CD4-positive, alpha-beta T cell treated with Interleukin-21 for 1 hour (primary cell): ENCODE measurements at places on chromosomes 1 and 21.

GRCh38 chr21:45539046-45539795 lies 3.0 kb downstream of the SLC19A1 start:
- no peak for DNase-seq

DNA sequence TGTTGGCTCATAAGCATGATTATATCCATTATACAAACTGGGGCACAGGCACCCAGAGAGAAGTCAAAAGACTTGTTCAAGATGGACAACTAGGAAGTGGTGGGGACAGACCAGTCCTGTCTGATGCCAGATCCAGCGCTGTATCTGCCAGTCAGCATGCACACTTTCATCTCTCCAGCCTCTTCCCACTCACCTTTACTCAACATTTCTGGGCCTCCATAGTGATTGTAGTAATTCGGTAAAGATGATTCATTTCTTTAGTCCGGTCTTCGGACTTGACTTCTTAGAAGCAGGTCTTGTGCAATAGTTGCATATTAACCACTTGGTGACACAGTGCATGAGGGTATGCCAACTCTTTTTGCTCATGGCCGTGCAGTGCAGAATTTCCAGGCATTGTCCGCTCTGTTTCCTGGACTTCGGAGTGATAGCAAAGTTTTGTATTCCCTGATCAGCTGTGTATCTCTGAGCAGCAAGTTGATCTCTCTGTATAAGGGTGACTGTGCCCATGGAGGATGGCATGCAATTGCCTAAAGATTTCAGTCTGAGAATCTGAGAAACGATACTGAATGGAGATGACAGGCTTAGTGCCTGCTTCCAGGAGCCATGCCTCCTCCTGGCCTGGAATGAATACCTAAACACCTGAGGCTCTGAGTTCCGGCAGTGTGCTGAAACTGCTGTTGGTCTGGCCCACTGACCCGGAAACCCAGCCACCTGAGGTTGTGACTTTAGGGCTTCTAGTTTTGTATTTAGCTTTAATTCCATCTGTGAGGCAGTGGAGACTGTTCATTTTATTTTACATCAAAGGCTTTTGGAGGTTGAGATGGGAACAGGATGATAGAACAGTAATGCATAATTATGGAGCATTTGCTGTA lies 39.0 kb downstream of the GALNT2 start:
- no peak for DNase-seq

GRCh38 chr1:186880982-186881381 lies 52.2 kb downstream of the PLA2G4A start:
- DNase-seq: no peak

DNA sequence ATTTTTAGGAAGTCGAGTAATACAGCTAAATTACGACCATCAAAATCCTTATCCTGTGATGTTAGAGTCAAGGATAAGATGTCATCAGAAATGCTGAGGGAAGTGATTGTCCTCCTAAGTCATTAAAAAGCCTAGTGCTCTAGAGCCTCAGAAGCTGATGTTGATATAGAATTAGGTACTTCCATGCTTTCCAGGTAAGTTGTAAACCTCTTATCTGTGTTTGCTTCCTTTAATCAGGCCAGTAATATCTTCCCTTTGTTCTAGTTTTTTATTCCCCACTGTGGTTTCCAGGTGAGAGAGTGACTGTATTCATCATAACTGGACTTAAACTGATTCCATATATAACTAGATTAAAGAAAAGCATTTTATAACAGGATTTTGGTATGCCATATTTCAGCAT lies 44.4 kb downstream of the SMG7 start:
- DNase-seq: no peak

DNA sequence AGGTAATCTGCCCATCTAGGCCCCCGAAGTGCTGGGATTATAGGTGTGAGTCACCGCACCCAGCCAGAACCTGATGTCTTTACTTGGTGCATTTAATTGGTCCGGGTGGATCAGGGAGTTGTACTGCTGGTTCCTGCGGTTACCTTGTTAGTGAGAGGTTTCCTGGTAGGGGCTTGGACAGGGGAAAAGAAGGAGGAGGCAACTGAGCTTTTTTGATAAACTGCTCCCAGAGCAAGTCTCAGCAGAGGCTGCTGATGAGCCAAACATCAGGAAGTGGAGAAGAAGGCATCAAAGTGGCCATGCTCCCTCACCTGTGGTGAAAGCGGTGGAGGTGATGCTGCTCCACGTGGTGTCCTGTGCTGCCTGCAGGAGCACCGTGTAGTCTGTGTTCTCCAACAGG lies 161.5 kb upstream of the KIAA0040 start:
- no peak for DNase-seq

DNA sequence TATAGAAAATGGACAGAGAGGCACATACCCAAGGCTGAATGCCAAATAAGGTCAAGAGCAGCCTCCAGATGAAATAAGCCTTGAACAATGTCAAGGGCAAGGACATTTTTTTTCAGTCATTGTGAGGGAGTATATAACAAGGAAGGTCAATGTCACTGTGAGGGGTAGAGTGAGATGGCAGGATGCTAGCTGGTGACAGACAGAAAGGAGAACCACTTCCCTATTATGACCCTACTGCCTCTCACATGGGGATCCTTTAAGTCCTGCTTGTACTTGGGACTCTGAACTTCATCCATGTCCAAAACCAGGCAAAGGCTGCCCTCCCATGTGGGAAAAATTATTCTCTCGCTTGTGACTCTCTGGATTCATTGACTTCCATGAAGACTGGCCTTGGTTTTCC lies 119.5 kb upstream of the COA6 start:
- no peak for DNase-seq

DNA sequence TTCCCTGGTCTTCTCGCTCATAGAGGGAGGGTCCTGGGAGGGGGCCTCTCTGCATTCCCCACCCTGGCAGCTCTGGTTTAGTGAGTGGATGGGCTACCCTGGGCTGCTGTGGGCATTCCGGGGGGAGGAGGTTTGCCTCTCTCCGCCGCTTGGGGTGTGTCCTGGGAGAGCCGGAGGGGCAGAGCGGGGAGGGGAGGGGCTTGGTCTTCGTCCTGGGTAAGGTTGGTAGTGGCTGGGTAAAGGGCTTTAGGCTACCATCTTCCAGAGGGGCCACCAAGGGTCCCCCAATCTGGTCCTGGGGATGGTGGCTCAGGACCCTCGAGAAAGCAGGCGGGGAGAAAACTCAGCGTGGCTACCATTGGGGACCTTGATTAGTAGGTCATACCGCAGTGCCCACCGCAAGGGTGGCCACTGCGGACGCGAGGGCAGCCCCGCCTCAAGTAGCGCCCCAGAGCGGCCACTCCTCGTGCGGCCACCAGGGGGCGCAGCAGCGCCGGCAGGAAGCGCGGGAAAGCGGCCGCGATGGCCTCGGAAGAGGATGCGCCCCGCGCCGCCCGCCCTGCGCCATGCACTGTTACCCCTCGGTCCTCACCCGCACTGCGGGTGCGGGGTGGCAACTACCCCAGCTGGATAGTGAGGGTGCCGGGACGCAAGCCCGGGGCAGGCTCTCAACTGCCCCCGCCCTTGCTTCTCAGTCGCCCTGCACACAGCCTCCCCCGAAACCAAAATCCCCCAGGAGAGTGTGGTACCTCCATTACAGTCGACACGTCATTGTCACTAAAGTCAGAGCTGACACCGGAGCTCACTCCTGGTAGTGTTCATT lies 44.1 kb upstream of the SLC25A33 start:
- DNase-seq: peak; percentile 62

GRCh38 chr21:43786807-43787440 lies 2.5 kb upstream of the RRP1 start:
- DNase-seq: no peak

- DNase-seq: no peak
Observed at GRCh38 chr1:56868761-56869160, 14.2 kb downstream of the C8A start.

DNA sequence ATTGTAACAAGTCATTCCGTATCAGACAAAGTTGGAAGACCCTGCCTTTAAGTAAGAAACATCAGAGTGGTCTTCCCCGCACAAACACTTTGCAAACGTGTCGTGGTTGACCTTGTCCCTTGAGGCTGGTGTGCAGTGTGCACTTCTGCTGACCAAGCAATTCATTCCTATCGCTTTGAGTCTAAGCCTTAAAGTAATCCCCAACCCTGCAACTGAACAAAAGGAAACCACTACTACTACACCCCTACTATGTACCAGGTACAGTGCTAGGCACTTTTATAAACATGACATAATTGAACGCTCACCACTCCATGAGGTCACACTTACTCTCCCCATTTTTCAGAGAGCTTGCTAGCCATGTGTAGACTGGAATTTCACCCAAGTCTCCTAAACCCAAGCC lies 10.6 kb downstream of the ITPKB start:
- no peak for DNase-seq

DNA sequence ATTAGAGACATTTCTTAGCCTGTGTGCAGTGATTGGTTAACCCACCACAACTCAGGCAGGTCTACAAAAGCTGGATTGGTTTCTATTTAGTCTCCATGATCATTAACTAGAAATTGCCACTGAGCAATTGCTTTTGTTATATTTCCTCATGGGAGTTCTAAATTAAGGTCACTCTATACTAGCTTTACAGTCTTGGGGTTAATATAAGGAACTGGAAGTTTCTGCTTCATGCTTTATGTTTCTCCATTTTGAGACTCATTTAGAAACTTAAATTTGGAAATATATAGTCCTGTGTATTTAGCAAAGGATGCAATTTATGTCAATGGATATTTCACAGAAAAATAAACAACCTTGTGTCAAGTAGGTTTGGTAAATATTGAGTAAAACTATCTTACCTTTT lies 137.5 kb downstream of the HLX start:
- no peak for DNase-seq

GRCh38 chr1:202982715-202983430 lies 15.8 kb upstream of the CYB5R1 start:
- no peak for DNase-seq

- no peak for DNase-seq
Observed at GRCh38 chr1:29424266-29424665, 187.9 kb downstream of the PTPRU start.

DNA sequence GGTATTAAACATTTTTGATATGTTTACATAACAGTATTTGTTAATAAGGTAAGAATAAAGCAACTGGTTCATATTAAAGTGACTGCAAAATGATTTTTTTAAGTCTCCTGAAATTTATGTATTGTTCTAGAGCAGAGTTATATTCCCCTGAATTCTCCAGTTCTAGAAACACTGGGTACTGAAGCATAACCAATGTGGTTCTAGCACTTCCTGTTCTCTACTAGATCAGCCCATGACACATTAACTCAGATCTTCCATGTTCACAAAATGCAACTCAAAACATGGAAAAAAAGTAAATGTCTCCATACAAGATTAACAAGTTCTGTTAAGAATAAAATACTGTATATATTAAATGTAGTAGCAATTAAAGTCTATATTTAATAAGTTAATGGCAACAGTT lies 3.9 kb downstream of the NEGR1 start:
- DNase-seq: no peak

DNA sequence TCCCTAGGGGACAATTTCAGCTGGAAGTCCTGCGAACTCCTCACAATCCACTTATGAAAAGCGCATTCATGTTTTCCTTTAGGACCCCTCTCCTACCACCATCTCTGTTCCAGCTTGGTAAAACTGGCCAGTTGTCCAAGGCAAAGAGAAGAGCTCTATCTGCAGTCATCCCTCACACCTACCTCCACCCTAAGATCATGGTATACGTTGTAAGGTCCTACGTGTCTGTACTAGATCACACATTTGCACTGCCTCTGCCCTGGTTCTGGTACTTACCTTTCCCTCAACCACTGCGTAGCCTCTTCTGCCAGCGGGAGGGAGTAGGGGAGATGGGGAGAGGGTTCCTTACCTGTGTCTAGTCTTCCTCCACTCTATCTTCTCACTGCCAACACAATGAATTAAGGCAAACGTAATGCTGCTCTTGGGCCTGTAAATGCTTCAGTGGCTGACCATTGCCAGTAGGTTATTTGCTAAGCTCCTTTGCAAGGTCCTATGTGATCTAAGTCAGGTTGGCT lies 739 bp upstream of the NUP133 start:
- no peak for DNase-seq

DNA sequence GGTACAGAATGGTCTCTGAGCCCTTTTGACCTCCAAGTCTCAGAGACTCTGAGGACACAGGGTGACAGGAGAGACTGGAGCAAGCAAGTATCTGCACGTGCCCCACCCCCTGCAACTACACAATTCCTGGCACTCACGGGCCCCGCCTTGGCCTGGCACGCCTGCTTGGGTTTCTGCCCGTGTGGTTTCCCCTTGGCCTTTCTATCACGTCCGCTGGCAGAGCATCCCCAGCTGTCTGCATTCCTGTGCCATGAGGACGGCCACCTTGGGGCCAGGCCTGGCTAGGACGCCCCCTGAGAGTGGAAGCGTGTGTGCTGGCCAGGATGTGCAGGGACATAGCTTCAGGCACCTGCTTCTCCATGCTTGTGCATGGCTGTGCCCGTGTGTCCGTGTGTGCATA lies 14.3 kb upstream of the EDN2 start:
- DNase-seq: no peak

- no peak for DNase-seq
Observed at GRCh38 chr1:15311880-15312279, 64.9 kb downstream of the FHAD1 start.

- DNase-seq: no peak
Observed at GRCh38 chr1:218874313-218874712, 299.4 kb upstream of the LYPLAL1 start.

DNA sequence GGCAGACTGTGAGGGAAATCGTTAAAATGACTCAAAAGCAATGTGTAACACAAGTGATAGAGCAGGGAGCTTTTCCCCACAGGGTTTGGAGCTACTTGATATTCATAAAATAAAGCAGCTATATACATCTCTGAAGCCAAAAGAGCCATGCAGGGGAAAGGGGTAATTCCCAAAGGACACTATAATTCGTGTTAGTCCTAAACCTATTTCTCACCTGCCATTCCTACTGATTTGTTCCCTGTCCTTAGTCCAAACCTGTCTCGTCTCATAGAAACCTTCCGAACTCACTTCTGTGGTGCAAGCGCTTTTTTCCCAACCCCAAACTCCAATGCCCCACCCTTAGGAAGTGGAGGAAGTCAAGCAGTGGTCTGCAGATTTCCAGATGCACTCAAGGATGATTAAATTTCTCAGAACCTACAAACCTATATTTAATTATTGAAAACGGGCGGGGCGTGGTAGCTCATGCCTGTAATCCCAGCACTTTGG lies 946 bp upstream of the HNRNPR start:
- DNase-seq: no peak

GRCh38 chr1:25550683-25551310 lies 7.4 kb downstream of the LDLRAP1 start:
- DNase-seq: no peak

DNA sequence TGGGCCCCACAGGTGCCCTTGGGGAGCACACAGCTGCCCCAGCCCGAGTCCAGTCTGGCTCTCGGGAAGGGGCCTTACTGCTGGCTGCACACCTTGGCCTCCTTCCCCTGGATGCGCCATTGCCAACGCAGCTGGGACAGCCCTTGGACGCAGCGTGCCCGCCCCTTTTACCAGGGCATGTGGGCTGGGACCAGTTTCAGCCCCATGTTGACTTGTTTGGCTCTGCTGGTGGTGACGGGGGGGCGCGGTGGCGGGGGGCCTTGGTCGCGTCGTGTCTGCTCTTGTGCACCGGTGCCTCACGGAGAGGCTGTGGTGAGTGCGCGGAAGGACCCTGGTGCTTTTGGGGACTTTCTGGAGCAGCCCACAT lies 19.6 kb downstream of the SKI start:
- no peak for DNase-seq

- DNase-seq: no peak
Observed at GRCh38 chr1:219731771-219732170, 118.9 kb upstream of the ZC3H11B start.

GRCh38 chr1:67676946-67677345 lies 8.1 kb upstream of the GADD45A start:
- no peak for DNase-seq

- no peak for DNase-seq
Observed at GRCh38 chr1:228393268-228393701, 13.3 kb downstream of the TRIM11 start.
